NCI-H446 (cell line): ENCODE measurements at places on chromosomes 13 and 19.

GRCh38 chr13:66402066-66402465, 828.1 kb downstream of the PCDH9 start:
- no peak for DNase-seq

GRCh38 chr13:104357174-104357573, 1291.0 kb upstream of the SLC10A2 start:
- DNase-seq: no peak

GRCh38 chr13:24887759-24888158, 123.8 kb downstream of the RNF17 start:
- DNase-seq: no peak

DNA sequence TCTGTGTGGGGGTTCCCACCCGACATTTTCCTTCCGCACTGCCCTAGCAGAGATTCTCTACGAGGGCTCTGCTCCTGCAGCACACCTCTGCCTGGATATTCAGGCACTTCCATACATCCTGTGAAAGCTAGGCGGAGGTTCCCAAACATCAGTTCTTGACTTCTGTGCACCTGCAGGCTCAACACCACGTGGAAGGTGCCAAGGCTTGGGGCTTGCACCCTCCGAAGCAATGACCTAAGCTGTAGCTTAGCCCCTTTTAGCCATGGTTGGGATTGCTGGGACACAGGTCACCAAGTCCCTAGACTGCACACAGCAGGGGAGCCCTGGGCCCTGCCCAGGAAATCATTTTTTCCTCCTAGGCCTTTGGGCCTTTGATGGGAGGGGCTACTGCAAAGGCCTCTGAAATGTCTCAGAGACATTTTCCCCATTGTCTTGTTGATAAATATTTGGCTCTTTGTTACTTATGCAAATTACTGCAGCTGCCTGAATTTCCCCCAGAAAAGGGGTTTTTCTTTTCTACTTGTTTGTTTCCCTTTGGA, 1004.8 kb downstream of the OLFM4 start:
- DNase-seq: no peak

GRCh38 chr19:42284066-42284501, 15.0 kb downstream of the CIC start:
- peak; percentile 56 for DNase-seq

- no peak for DNase-seq
Observed at GRCh38 chr19:19103167-19103566, 35.1 kb downstream of the TMEM161A start.
